ENCODE measurements at places on chromosomes 12 and 14.
A peak's percentile ranks its signal among the peaks of the same experiment; 100 is the strongest.

DNA sequence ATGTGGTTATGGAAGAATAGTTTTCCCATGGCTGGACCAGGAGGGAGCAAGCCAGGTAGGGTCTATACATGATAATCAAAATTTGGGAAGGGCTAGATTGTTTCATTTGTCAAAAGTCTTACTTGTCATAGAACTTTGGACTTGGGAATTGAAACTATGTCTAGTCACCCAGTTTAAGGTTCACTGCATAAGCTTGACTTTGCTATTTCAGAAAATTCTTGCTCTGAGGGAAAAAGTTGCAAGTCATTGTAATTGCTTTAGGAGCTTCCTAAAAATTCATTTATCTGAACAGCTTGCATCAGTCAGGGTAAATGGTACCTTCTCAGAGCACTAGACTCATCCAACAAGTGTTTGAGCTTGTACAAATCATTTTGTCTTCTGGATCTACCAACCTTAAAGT, 1194.7 kb downstream of the GALC start:
- peak; percentile 46 for DNase-seq

DNA sequence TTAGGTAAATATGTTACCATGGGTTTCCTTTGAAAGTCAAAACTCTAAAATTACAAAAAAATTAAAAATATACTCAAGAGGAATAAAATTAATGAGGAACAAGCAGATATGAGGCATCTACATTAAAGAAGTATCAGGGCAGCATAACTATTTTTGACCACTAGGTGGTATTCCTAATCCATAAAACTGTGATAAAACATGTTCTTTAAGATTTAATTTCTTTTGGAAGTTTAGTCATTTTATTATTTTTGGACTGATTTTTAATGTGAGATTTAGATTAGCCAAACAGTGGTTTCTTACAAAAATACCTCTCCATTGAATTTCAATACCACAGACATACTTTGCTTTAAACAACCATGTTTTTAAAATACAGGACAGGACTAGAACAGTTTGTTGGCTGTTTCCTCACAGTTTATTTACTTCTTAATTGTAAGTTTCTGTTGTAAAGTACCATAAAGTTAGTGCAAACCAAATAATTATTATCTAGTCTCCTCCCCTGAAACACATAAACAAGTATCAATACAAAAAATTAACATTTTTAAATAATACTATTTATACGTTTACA, 49.8 kb downstream of the NTS start:
- peak; percentile 78 for DNase-seq

DNA sequence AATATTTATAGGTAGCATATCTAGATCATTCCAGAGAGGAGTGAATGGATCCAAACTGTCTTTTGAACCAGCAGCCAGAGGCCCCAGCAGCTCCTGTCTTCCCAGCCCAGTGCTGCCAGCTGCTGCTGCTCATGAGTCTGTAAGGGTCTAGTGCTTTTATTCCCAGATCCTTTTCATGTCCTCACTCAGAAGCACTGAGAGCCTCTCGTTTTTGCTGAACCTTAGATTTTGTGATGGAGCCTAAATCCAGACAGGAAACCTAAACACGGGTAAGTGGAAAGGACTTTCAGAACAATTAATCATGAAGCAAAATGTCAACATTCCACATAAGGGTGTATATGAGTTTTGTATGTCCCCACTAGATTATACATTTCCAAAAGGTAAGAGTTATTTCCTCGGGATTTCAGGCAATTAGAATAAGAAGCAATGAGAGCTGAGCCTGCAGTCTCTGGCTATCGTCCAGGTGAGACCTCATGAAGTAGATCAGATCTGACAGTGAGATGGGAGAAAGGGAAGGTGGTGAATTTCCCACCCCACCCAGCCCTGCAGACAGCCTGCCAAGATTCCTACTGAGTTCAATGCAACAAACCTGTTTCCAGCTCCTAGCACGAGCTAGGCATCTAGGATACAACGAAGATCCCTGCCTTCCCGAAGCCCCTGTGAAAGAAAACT, 84.4 kb downstream of the NINJ2 start:
- no peak for DNase-seq

- DNase-seq, result no peak
Measured at GRCh38 chr14:45039390-45039789, 44.5 kb upstream of the PRPF39 start.

DNA sequence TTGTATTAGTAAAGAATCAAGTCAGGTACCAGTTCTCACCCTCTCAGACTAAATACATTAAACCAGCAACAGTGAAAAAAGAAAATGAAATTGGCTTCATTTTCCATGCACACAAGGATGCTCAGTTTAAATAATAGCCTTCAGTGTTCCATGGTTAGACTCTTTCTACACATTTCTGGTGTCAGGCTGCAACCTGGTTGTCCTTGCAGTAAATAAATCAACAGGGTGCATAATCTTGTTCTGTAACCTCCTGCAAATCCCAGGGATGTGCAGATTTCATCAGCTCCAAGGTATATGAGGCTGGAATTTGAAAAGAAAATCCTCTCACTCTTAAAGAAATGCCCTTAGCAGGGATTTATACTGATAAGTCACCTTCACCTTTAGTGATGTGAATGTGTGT, 46.7 kb upstream of the BTG1 start:
- no peak for DNase-seq

- no peak for DNase-seq
Measured at GRCh38 chr14:101019990-101020710, 116.6 kb upstream of the RTL1 start.

DNA sequence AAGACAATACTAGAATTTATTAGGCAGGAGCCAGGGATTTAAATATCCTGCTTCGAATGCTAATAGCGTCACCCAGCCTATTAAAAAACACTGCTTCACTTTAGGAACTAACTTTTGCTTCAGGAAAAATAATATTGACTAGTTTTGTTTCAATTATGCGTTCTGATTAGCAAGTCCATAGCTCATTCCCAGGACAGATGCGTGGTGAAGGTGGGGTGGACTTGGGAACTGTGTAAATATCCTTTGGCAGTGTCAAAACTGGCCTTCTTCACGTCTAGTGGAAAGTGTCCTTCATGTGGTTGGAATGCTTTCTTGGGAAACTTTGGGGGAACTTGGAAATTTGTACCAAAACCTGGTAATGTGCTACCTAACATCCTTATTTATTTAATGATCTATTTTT, 474.8 kb upstream of the NOVA1 start:
- DNase-seq, result no peak

DNA sequence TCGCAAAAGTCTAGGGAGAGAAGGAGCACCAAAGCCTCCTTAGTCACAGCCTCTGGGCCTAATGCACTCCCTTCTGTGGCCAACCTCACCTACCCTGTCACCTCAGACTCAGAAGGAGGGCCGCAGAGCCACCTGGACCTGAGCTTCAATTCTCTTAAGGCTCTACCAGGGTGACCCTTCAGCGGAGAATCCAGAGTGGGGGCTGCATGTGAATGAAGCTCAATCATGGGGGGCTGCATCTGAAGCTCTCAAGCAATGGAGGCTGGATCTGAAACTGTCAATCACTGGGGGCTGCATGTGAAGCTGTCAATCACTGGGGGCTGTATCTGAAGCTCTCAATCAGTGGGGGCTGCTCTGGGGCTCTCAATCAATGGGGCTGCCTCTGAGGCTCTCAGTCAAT, 43.1 kb upstream of the EIF5 start:
- DNase-seq, result no peak

- peak; percentile 87 for DNase-seq
Measured at GRCh38 chr14:55136885-55137786, 8.1 kb downstream of the LGALS3 start.

DNA sequence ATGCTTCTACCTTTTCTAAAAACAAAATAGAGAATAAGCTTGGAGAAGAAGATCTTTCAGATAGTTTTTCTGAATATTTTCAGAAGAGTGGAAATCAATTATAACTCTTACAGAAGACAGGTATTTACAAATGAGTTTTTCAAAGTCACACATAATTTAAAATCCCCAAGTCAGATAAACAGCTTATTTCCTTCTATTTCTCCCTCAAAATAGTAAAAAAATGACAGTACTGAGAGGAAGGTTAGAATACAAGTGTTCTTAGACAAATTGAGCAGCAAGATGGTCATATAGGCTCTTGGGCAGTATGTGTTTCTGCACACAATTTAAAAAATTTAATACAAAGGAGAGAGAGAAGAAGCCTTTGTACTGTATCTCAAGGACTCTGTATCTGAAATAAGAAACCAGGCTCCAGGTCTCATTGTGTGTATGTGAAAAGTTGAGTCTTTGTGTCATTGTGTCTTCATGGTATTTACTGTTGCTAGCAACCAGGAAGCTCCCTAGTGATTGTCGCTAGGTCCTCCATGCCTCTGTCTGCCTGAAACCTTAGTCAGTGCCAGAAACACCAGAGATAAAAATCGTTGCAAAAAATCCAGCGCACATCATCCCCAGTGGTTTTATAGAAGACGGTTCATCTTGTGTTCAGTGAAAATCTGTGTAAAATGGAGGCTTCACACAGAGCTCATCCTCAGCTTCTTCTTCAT, 12.9 kb upstream of the TUBA1A start:
- DNase-seq, result peak; percentile 60

DNA sequence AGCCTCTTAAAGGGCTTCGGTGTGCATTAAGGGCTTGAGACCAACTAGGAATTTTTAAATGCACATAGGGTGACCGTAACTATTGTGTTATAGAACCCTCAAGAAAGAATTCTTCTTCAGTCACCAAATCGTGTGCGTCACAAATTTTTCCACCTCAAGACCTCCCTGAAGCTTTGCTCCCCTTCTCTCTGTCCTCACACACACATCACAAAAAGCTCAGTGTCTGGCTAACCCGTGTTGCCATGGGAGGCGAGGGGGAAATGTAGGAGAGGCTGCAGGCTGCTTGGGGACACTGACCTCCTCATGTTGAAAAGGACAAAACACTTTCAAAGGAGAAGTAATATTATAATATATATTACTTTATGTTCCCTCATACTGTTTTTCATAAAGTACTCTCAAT, 10.6 kb downstream of the SSPN start:
- DNase-seq, result no peak

GRCh38 chr14:39472078-39472477, 39.8 kb upstream of the FBXO33 start:
- no peak for DNase-seq

GRCh38 chr12:47808050-47808449, 11.7 kb downstream of the HDAC7 start:
- DNase-seq, result no peak

DNA sequence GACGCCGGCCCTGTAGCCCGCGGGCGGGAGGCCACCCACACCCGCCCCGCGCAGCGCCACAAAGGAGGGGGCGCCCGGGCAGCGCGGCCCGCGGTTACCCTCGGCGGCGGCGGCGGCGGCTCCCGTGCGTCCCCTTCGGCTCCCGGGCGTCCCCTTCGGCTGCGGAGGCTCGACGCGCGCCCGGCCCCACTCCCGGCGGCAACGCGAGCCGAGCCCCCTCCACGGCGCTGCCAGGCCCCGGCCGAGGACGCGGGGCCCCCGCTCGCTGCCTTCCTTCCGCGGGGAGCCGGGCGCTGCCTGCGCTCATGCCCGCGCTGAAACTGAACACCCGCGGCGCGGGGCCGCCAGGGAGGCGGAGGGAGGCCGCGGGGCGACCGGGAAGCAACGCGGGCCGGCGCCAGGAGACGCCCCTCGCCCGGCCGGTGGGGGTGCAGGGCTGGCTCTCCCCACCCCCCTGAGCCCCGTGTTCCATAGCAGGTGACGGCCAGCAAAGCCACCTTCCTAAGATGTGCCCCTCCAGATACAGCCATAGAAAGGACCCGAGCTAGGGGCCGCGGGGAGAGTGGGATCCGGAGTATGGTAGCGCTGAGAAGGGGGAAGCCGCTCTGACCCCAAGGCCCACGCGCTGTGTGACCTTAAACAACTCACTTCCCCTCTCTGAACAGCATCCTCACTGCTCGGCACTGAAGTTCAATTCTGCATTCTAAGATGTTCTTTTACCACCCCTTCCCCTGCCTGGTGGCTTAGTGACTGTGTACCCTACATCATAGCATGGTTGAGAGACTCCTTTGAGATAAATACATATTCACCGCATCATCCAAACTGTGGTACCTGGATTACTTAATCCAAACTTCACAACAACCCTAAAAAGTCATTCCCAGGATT, 42.8 kb downstream of the KDM2B start:
- no peak for DNase-seq

GRCh38 chr12:87960566-87960965, 68.6 kb downstream of the C12orf50 start:
- no peak for DNase-seq

DNA sequence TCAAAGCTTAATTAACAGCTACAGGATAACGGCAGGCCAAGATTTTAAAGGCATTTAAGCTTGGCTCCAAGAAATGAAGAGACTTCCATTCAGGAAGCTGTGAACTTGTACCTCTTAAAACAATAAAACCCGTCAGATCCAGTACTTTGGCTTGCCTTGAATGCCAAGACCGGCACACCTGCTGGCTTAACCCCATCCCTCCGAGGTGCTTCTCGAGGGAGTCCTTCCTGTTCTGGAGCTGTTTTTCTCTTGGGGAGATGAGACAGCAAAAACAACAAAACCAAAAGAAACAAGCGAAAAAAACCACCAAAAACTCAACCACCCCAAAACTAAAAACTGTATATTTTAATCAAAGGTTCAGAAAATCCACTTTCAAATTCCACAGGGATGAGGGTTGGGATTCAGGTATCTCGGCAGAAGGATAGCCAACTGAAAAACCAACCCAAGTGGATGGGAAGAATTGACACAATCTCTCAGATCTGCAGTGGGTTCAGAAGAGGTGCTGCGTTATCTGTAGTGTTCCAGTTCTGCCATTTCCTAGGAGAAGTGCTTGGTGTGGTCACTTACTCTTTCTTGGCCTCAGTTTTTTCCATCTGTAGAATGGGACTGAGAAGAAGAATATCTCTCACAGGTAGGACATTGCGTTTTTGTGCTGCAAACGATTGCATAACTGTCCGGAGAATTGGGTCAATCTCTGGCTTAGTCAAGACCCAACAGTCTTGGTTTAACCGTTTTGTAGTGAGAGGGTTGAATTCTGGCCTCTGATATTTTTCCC, 420.1 kb downstream of the VRK1 start:
- no peak for DNase-seq

- no peak for DNase-seq
Measured at GRCh38 chr12:109926488-109927210, 26.6 kb downstream of the TCHP start.

GRCh38 chr14:68808696-68809480, 16.0 kb upstream of the ZFP36L1 start:
- DNase-seq, result no peak

GRCh38 chr12:106227641-106228319, 20.0 kb downstream of the CKAP4 start:
- DNase-seq, result peak; percentile 24

DNA sequence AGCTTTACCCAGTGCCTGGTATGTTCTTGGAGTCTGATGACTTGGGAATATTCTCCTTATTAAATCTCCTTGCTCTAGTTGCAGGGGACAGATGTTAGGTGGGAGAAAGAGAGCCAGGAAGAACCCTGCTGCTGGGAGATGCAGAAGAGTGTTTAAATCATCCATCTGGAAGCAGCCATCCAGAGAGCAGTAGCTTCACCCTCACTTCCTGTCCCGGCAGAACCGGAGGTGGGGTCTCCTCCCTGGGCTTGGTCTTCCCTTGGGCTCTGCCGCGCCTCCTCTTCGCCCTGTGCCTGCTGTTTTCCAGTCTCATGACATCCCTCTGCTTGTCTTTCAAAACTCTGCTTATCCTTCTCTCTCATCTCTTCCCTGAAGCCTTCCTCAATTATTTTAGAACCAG, 15.5 kb downstream of the B4GALNT3 start:
- no peak for DNase-seq

- DNase-seq, result no peak
Measured at GRCh38 chr14:29037411-29037810, 270.8 kb downstream of the FOXG1 start.
